AG09309 (cell line): ENCODE measurements at places on chromosomes 2 and 18.

DNA sequence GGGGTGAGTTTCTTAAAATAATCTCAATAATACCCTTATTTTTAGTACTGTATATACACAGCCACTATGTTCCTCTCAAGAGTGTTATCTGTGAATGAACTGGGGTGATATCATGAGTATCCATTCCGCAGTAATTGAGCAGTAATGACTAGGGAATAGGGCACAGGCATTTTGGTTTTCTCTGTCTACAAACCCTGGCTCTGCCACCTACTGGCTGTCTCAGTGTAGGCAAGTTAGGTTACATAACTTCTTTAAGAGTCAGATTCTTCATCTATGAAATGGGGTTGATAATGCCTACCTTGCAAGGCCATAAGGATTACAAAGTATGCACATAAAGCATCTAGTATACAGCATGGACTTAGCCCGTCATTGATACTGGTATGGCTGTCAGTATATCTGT is 555.8 kb downstream of the NRXN1 start:
- DNase-seq: no peak

GRCh38 chr2:132439703-132440398 is 23.2 kb downstream of the GPR39 start:
- no peak for DNase-seq

- DNase-seq: peak; percentile 17
These were observed 56.6 kb downstream of the SP100 start for GRCh38 chr2:230472621-230473018.

DNA sequence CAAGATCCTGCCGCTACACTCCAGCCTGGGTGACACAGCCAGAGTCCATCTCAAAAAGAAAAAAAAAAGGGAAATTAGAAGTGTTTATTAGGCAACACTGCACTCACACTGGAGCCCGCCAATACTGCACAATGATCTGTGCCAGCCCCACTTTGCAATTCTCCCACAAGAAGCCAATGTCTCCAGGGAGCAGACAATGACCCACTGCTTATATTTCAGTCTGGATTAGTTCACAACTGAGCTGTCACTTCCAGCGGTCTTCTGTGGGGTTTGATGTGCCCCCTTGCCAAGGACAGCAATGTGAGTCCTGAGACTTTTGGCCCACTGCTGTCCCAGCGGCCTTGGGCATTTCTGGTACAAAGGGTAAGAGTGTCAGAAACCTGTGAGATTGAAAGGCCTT is 85.6 kb upstream of the PPM1B start:
- no peak for DNase-seq

GRCh38 chr2:49948091-49948490 is 793.8 kb upstream of the FSHR start:
- no peak for DNase-seq

DNA sequence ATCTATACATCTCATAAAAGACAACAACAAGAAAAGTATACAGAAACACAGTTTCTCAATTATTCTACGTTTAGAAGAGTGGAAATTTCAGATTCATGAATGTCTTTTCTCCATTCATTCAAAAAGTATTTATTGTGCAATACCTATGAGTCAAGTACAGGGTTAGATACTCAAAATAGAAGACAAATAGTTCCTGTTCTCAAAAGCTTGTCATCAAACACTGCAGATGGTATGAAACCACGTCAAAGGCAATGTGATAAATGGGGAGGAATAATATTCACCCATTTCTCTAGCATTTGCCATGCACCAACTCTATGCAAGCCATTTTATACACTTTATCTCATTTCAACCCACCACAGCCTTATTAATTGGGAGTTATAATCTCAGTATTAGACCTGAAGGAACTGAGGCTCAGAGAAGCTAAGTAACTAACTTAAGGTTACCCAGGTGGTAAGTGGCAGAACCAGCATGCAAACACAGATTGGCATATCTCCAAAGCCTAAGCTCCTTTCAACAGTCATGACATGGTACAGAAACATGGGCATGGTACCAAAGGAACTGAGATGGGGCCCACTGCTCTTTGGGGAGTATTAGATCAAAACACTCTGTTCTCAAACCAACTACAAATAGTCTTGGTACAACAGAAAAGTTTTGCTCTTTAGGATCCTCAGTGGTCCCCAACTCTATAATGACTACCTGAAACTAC is 67.2 kb upstream of the NPAS2 start:
- peak; percentile 82 for DNase-seq

- no peak for DNase-seq
These were observed 45.9 kb downstream of the FAM228A start for GRCh38 chr2:24220554-24221291.

DNA sequence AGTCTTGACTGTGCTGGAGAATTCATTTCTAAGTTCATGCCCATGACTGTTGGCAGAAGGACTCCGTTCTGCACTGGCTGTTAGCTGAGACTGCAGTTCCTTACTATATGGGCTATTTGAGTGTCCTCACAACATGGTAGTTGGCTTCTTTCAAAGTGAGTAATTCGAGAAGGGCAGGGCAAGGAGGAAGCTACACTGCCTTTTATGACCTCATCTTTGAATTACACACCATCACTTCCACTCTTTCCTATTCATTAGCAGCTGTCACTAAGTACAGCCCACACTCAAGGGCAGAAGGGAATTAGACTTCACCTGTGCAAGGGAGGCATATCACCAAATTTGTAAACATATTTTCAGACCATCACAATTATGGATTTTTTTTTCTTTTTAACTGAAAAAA is 55.9 kb upstream of the EPAS1 start:
- no peak for DNase-seq

DNA sequence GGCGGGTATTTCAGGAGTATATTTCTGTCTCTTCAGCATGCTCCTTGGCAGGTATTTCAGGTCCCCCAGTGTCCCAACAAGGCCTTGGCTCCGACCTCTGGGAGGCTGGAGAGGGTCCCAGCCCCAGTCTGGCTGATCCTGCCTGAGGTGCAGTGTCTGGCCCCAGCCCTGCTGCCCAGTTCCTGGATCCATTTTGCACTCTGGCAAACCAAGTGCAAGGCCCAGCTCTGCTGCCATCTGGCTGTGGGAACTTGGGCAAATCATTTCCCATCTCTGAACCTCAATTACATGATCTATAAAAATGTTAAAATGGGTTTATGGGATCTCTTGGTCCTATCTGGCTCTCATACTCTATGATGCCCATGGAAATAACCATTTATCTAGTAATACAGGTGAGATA is 63.6 kb downstream of the ZBTB7C start:
- no peak for DNase-seq

- peak; percentile 95 for DNase-seq
These were observed 209.4 kb upstream of the TRIB2 start for GRCh38 chr2:12507295-12507694.

DNA sequence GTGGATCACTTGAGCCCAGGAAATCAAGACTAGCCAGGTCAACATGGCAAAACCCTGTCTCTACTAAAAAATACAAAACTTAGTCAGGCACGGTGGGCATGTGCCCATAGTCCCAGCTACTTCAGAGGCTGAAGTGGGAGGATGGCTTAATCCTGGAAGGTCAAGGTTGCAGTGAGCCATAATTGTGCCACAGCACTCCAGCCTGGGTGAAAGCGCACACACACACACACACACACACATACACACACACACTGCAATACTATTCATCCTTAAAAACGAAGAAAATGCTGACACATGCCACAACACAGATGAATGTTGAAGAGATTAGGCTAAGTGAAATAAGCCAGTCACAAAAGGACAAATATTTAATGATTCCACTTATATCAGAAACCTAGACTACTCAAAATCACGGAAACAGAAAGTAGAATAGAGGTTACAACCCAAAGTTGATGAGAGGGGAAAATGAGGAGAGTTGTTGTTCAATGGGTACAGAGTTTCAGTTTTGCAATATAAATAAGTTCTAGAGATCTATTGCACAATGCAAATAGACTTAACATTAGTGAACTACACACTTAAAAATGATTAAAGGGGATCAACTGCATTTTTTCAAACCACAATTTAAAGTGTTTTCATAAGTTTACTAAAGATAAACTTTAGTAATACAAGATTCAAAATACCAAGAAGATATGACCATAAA is 114.5 kb downstream of the USP34 start:
- DNase-seq: peak; percentile 2

DNA sequence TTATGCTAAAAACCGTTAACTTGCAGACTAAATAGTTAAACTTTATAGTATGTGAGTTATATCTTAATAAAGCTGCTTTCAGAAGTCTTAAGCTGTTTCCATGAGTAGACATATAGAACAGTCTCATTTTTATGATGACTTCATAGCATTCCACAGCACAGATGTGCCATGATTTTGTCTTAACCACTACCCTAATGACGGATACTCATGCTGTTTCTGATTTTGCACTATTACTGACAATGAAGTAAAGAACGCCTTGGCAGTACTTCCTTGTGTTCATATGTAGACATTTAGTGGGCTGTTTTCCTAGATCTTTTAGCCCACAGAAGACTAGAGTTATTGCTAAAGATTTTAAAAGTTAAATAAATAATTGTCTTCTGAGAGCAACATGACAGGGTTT is 175.6 kb upstream of the RAB6C start:
- DNase-seq: no peak

- no peak for DNase-seq
These were observed 74.9 kb upstream of the DOCK10 start for GRCh38 chr2:225117051-225117716.

DNA sequence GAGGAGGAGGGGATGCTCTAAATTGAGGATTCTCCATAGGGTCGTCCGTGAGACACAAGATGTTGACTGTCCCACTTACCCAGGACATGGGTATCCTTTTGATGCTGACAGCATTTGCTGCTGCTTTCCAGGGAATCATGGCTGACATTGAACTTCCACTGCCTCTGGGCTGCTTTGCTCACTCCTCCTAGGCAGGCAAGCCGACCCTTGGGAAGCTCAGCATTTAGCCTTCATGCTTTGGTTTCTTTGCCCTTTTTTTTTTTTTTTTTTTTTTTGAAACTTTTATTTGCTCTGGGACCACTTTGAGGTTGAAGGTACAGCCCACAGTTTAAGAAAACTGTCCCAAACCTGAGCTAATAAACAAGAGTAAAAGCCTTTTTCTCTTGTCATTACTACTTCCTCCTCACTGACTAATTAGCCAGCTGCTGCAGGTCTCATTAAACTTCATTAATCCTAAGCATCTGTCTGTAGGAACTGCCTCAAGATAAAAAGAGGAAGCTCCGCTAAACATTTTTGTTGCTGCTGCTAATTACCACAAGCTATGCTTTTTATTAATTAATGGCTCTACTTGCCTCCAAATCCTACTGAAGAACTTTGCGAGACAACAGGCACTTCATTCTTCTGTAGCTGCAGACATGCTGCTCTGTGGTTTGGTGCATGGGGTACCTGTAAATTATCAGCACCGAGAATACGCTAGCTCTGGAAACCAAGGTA is 125.4 kb downstream of the SPTBN1 start:
- no peak for DNase-seq

DNA sequence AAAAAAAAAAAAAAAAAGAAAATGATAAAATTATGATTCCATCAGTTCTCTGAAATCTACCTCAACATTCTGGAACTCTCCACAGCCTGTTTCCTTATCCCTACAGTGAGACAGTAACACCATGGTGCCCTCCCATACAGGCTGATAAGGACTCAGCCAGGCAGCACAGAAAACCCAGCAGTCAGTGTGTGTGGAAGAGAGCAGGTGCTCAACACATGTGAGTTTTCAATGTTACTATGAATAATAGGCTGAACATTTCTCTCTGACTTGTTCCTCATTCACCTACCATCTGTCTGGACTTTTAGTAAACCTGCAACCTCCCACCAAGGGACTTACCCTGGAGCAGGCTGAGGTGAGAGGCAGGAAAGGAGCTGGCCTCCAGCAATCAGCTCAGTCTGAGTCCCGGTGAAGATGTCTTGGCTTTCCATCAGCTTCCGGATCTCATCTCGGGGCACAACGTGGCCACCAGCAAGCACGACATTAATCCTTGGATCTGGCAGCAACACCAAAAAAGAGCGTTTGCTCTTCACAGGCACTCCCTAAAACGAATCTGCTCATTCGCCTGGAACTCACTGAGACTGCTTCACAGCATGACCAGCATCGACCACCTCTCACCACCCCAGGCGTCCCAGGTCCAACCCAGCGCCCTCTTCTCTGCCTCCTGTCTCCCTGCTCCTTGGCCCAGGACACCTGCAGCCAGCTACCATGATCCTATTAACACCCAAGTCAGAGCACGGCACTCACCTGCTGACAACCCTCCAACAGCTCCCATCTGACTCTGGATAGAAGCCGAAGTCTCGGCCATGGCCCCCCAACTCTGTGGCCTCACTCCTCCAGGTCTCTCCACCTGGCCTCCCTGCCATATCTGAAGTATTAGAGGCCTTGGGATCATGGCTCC is 16.5 kb downstream of the PASK start:
- no peak for DNase-seq

DNA sequence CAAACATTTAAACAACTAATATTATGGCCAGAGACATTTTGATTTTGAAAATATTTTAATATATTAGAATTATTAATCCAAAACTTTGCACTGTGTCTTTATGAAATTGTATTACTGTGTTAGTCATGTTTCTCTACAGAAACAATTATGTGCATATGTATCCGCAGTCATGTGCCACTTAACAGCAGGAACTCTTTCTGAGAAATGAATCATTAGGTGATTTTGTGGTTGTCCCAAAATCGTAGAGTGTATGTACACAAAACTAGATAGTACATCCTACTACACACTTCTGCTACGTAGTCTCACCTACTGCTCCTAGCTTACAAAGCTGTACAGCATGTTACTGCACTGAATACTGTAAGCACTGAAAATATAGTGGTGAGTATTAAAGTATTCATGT is 479.2 kb upstream of the DSEL start:
- no peak for DNase-seq

DNA sequence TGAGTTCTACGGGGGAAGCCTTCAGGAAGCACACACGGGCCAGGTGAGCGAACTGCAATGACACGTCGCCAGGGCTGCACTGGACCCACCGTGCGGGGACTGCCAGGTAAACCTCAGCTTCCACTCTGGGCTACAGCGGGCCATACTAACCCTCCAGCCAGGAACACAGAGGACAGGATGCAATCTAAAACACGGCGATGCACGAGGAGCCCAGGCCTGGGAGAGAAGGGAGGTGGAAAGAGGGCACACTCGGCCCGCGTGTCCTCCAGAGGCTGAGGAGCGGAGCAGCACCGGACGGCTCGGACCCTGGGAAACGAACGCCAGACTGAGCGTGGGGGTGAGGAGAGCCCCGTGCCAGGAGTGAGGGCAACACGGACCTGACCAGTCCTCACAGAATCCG is 69.3 kb downstream of the HDAC4 start:
- no peak for DNase-seq

- no peak for DNase-seq
These were observed 14.7 kb downstream of the NCL start for GRCh38 chr2:231449503-231450054.
